ENCODE measurements at places on chromosomes 7 and 10.

DNA sequence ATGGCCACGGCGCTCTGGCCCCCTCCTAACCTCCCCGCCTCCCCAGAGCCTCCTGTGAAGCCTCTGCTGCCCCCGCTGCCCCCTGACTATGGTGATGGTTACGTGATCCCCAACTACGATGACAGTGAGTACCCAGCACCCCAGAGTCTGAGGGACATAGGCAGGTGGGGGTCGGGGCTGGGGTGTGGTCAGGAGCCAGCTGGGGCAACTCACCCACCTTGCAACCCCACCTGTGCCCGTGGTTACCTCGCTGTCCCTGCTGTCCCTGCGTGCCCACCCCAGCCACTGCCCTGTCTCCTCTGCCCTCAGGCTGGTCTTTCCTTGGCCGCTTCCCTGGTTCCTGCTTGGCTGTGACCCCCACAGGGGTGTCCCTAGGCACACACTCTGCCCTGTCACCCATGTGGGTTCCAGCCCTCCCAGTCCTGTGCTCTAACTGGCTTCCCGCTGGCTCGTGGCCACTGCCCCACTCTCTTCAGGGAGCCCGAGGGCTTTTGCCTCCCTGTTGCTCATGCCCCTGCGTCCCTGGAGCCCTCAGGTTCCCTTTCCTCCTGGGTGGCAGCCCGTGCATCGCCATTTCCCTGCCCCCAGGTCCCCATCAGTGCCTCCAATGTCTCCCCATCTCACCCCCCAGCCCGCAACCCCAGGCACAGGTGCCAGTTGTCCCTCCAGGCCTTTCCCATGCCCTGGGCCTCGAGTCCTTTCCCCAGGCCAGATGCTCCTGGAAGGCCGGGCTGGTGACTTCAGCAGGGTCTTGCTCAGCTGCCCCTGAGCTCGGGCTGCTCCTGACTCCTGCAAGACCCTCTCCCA, 4.0 kb downstream of the AEBP1 start:
- DNase-seq: no peak

DNA sequence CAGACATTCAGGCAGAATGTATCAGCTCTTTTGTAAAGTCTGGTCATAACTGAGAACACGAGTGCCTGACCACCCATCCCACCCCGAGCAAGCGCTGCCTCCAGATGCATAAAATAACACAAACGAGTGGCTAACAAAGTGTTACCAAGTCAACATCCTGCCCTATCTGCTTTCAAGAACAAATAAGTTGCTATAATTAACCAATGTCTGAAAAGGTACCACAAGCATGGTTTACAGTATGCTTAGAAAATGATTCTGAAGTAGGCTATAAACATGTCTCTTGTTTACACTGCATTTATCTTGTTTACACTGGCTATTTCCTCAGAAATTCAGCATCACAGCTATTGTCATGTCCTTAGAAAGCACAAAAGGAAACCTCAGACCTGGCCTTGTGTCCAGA, 49.5 kb downstream of the PIK3AP1 start:
- no peak for DNase-seq

GRCh38 chr7:117124591-117125220, 171.4 kb downstream of the ST7 start:
- no peak for DNase-seq

GRCh38 chr10:22615819-22616499, 98.4 kb downstream of the PIP4K2A start:
- no peak for DNase-seq

DNA sequence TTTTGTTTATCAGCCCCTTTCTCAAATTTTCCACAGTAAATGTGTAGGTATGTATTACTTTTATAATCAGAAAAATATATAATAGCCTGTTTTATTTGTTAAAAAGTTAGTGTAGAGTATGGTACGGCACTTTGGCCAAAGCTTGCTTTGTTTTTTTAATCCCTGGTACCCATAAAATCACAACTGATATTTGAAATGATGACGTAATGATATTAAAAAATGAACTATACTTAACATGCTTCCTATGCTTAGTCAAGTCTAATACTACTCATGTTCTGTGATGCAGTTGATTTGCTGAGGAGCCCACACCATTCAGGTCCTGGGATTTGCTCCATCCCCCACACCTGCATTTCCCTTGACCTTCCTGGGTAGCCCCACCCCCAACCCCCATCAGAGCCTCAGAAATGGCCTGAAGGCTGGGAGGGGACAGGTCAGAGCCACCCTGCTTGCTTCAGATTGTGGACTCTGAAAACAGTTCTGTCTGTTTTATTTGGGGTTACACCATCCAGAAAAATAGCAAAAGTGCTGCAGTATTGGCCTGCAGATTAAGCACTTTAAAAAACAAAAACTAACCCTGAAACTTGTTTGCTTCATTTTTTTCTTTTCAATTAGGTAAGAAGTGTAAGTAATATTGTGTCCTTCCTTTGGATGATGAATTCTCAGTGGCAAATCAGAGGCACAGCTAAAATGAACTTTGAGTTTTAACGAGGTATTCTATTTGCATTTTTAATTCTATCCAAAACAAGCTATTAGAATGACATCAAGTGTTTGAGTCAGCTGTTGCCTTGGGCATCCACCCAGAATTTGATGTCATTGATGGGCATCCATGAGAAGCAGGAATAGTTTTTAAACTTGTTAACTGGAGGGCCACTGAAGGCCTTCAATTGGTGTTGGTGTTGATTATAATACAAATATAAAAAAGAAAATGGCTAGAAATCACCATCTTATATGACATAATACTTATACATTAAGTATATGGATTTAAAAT, 23.3 kb downstream of the PLCE1 start:
- DNase-seq: no peak

GRCh38 chr7:22167482-22167881, 189.5 kb downstream of the RAPGEF5 start:
- no peak for DNase-seq

DNA sequence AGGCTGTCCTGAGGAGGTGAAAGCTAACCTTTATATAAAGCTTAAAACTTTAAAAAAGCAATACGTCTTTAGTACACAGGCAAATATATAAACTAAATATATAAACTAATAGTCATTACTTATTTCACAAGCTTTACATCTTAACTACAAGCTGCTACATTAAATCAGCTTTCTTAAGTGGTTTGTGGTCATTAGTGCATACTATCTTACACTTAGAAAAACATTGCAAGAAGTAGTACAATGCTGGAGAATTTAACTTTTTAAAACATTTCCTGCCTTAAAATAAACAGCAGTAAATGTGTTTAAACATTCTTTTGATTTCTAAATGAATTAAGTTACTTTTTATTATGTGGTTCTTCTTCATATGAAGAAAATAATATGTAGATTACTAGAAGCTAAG, 36.3 kb downstream of the MET start:
- no peak for DNase-seq

DNA sequence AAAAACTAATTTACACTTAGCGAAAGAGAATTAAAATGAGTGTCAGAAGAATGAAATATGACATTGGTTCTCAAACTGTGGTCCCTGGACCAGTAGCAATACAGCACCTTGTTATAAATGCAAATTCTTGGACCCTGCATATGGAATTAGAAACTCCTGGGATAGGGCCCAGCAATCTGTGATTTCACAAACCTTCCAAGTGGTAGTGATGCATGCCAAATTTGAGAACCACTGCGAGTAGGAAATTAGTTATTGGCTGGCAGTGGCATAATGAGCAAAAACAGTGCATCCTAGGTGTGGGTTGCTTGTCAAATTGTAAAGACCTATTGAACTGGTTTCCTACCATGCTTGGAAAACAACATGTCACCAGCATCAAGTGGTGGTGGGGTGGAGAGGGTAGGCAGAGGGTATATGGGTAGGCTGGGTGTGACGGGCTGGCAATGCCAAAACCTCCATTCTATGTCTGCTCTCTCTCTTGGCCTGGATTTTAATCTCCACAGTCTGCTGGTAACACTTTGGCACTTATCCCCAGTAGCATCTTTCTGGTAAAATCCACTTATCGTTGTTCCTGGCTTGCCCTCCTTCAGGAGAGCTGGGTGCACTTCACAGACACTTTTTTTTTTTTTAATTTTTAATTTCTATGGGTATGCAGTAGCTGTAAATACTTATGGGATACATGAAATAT, 50.0 kb downstream of the ZNF22 start:
- no peak for DNase-seq

- no peak for DNase-seq
These were observed 76.0 kb upstream of the ADO start for GRCh38 chr10:62728479-62728878.

- DNase-seq: no peak
These were observed 43.1 kb upstream of the FOXK1 start for GRCh38 chr7:4638781-4639575.

- no peak for DNase-seq
These were observed 44.1 kb downstream of the C1GALT1 start for GRCh38 chr7:7226407-7226806.

GRCh38 chr10:78634389-78634815, 434.4 kb upstream of the ZMIZ1 start:
- no peak for DNase-seq

DNA sequence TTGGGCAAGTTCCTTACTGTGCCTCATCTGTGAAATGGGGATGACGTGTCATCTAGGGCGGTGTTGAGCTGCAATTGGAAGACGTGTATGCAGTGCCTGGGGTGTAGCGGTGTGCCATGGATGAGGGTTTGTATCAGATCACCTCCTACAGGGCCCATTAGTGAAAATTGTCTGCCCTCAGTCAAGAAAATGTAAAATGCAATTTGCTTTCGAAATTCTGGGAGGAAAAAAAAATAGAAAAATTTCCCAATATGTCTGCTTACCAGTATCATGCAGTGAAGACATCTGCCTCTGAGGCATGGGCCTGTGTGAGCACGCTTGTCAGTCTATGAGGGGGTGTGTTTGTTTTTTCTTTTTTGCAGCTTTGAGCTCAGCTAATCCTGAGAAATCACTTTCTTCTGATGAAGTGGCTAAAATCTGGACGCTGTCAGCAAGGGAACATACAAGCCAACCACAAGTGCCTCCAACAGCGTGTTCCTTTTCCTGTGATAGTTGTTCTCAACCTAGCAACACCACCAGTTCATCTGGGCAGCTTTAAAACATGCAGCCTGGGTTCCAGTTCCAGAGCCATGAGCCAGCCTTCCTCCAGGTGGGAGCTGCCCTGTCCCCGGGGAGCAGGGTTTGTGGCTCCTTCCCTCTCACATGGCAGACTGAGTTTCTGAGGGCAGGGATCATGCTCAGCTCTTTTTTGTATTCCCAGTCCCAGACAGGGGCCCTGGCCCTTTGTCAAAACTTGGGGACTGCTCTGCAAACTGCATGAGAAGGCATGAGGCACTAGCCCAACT, 10.3 kb downstream of the FAM241B start:
- DNase-seq: no peak

GRCh38 chr7:15556339-15557105, 5.3 kb downstream of the AGMO start:
- DNase-seq: no peak

GRCh38 chr7:32659853-32660252, 164.6 kb downstream of the AVL9 start:
- no peak for DNase-seq

- no peak for DNase-seq
These were observed 15.8 kb upstream of the DNMBP start for GRCh38 chr10:100025576-100025975.

DNA sequence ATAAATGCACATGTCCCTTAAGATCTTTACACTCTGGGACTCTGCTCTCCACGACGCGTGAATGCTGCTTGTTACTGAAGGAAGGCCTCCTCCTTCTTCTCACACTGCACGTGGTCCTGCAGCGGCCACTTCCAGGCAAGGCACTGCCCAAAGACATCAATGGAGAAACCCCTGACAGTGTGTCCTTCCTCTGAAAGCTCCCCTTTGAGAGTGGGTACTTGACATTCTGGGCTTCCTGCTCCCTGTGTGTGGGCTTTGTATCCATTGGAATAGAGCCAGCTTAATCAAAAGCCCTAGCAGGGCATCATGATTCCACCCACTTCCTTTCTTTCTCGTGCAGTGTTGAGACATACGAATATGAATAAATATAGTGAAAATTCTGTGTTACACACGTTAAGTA, 69.7 kb upstream of the STK17A start:
- DNase-seq: no peak

DNA sequence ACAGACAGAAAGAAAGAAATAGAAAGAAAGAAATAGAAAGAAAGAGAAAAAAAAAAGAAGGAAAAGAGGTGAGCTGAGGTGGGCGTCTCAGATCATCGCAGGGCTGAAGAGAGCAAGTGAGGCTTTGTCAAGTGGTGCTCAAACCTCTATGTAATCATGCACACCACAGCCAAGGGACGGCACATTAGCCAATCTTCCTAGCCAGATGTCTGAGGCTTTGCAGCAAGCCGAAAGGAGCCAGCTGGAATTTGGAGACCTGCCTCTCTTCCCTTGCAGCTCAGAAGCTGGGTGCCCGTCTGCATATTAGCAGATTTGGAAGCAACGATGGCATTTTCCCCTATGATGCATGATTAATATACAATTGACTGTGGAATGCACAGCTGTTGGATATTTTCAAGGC, 52.5 kb downstream of the ADRA2A start:
- no peak for DNase-seq

DNA sequence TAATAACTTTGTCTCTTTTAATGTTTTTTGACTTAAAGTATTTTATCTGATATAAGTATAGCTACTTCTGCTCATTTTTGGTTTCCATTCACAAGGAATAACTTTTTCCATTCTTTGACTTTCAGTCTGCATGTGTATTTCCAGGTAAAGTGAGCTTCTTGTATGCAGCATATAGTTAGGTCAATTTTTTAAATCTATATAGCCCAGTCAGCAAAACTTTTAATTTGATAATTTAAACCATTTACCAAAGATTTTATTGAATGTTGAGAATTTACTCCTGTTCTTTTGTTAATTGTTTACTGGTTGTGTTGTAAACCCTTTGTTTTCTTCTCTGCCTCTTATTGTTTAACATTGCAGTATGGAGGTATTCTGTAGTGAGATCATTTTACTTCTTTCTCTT, 696.9 kb upstream of the LRRTM3 start:
- no peak for DNase-seq

- DNase-seq: no peak
These were observed 86.0 kb upstream of the DIP2C start for GRCh38 chr10:775245-776075.

DNA sequence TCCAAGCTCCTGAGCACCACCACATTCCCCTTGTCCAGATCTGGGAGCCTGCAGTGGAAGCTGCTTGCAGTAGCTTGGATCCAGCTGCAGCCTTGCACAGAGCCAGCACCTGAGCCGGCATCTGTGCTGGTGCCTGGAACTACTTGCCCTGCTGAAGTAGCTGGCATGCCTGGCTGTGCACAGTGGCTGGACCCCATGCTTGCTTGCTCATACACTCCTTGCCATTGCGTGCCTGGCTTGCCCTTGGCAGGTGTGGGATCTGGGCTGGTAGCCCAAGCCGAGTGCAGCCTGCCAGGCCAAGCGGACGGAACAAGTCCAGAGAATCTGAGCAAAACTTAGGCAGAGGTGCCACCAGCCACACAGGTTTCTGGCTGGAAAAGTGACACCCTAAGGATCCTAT, 759.9 kb downstream of the IPMK start:
- no peak for DNase-seq

DNA sequence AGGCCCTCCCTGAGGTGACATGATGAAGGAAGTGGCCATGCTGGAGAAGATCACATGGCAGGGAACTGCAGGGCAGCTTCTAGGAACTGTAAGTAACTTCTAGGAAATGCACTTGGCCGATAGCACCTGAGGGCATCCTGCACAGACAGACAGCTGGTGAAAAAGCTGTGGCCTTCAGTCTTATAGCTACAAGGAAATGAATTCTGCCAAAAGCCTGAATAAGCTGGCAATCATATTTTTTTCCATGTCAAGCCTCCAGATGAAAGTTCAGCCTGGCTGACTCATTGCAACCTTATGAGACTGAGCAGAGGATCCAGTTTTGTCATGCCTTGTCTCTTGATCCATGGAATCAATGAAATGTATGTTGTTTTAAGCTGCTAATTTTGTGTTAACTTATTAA, 91.1 kb upstream of the CACNA2D1 start:
- DNase-seq: no peak

- no peak for DNase-seq
These were observed 109.2 kb downstream of the PIP4K2A start for GRCh38 chr10:22605168-22605567.

Data from stimulated activated CD8-positive, alpha-beta memory T cell treated with anti-CD3 and anti-CD28 coated beads, Interleukin-15, amount 100 ng/mL, for 24 hours (primary cell).